ENCODE measurements at places on chromosomes 16 and 17.

DNA sequence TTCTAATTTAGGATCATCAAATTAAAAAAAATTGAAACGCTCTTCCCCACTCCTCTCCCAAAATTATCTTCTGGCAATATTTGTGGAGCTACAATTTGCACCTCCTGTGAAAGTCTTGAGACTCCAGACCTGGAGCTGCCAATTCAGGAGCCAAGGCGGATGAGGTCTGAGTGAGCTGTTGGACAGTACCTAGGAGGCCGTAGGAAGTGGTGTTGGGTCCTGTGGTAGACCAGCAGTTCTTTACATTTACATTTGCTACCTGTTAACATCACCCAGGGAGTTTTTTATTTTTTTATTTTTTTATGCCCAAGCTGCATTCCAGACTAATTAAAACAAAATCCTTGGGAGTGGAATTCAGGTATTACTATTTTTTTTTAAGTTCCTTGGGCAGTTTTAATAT, 271.0 kb downstream of the PHKB start:
- no peak for DNase-seq

DNA sequence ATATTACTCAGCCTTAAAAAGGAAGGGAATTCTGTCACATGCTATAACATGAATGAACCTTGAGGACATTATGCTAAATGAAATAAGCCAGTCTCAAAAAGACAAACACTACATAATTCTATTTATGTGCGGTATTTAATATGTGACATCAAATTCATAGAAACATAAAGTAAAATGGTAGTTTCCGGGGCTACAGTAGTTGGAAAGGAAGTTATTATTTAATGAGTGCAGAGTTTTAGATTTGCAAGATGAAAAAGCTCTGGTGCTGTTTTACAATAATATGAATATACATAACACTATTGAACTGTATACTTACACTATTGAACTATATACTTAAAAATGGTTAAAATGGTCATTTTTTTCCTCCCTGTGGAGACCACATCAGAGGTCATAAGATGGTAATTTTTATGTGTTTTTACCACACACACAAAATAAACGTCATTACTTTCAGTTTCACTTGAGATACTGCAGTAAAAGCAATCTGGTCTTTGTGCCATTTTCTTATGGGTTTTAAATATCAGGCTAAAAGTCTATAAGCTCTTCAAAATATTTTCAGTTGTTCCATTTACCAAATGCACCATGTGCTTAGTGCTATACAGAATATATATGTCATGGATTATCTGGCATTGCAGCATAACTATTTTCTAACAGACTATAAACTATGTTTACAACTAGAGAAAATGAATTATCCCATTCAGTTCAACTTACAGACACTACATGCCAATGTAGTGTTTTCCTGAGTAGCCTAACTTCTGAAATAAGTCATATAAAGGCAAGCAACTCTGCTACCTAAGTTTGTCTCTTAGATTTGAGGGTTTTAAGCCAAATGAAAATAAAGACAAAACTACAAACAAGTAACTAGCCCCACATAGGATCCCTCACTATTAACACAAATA, 90.9 kb downstream of the SPAG9 start:
- DNase-seq = no peak

GRCh38 chr16:53091466-53092211, 36.8 kb downstream of the CHD9 start:
- no peak for DNase-seq

- DNase-seq = no peak
Measured at GRCh38 chr17:77459018-77459755, 318.4 kb downstream of the SEC14L1 start.

GRCh38 chr17:5693821-5694220, 109.5 kb upstream of the NLRP1 start:
- DNase-seq = no peak

DNA sequence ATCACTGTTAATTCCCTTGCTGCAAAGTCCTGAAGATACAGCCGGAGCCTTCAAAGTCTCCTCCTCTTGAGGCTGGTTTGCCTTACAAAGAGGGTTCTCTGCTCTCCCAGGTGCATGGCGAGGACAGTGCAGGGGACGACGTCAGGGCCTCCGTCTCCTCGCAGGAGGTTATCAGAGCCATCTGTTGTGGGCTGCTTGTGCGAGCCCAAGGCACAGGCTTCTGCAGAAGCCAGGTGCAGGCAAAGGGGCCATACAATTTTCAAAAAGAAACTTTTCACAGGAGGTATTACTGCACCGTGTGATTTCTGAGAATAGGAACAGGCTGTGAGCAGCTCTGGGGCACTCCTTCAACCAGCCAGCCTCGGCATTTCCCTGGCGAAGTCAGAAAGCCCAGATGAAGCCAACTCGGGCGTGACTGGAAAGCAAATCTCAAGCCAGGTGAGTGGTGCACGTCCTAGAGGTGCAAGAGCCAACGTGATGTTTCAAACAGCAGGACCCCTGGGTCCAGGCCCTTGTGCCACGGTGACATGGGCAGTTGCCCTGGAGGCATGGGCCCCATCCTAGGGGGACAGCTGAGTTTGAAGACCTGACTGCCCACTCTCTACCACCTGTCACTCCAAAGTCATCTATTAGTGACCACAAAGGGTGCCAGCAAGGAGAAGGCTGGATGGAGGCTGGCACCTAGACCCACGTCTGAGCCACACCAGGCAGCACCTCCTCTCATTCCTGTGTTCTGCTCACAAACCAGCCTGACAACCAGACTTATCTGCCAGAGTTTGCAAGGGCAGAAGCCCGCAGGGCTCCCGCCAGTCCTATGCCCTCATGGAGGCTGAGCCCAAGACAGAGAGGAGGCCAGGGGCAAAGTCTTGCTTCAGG, 68.6 kb downstream of the SMPD3 start:
- no peak for DNase-seq

GRCh38 chr16:48049847-48050246, 105.9 kb downstream of the ABCC12 start:
- DNase-seq = no peak

DNA sequence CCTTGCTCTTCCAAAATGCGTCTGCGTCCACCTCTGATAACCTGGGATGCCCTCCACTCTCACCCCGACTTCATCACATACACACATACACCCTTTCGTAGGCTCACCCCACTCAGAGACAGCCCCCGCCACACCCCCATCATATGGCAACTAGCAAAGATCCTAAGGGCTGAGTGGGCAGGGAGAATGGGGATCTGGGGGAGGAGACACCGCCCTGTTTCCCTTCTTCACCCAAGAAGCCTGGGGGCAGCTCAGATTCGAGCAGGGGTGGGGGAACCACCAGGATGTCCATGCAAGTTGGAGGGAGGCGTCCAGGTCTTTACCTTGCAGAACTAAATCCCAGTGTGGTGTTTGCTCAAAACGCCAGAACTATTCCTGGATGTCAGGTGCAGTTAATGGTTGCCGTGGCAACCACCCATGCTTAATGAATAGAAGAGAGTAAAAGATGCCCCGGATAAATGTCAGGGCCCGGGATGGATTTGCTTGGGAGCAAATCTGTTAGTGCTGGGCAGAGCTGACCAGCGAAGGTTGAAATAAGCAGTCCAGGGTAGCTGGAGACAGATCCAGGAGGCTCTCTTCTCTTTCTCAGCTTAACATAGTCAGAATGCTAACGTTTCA, 72.8 kb downstream of the CACNG3 start:
- no peak for DNase-seq

DNA sequence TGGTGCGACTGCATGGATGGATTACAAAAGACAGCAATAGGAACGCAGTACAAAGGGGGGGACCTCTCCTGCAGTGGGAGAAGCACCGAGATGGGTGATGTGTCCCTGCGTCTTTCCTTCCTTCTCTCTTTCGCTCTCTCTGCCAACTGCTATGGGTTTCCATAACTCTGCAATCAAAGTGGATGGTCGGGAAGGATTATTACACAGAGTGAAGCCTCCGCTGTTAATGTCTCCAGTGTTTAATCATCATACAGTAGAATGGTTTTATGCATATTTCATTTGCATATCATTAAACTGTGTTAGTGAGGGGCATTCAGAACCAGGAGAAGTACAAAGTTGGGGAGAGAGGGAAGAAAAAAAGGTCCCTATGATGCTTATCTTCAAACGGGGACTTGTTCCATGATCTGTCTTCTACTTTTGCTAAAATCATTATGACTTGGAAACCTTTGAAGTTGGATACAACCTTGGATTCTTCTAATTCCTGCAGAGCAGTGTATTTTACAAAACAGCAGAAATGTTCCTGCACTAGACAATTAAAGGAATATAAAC, 255.9 kb upstream of the PMFBP1 start:
- no peak for DNase-seq

DNA sequence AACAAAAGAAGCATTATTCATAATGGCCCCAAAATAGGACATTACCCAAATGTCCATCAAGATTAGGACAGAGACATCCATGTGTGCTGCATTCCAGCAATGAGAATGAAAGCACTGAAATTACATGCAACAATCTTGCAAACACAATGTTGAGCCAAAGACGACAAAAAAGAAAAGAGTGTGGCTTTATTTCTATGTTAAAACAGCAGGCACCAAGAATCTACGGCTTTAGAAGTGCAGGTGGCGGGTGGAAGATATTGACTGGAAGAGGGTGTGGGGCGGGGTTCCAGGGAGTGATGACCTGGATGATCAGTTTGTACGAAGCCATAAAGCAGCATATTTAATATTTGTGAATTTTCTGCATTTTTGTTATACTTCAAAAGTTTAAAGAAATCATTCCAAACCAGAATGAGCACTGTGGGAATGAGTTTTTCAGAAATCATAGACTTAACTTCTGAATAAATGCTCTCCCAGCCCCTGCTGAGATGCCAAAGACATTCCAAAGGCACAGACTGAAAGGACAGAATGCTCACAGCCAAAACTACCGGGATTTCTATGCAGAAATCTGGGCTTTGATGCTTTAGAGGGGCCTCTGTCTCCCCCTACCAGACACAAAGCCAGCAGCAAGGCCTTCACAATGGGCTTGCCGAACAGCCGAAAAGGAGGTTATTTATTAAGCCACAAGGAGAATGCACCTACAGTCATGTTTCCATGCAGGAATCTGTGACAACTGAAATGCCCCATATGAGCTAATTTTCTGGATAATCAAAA, 361.6 kb downstream of the GRIN2A start:
- no peak for DNase-seq

- DNase-seq = peak; percentile 16
Measured at GRCh38 chr17:82400830-82401229, 17.3 kb upstream of the HEXD start.

DNA sequence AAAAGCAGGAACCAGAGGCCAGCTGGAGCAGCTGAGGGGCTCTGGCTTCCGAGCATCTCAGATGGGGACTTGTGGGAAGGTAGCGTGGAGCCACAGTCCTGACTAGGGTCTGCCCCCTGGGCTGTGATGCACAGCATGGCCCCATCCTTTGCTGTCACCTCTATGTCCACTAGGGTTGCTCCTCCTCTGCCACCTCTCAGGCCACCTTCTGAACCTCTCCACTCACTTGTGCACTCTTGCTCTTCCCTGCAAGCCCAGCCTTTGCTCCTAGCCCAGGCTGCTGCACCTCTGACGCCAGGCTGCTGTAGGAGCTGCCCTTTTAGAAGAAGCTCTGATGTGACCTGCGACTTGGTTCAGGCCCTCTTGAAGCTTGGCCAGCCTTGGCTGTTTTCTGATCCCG, 24.3 kb upstream of the SMPD3 start:
- no peak for DNase-seq

DNA sequence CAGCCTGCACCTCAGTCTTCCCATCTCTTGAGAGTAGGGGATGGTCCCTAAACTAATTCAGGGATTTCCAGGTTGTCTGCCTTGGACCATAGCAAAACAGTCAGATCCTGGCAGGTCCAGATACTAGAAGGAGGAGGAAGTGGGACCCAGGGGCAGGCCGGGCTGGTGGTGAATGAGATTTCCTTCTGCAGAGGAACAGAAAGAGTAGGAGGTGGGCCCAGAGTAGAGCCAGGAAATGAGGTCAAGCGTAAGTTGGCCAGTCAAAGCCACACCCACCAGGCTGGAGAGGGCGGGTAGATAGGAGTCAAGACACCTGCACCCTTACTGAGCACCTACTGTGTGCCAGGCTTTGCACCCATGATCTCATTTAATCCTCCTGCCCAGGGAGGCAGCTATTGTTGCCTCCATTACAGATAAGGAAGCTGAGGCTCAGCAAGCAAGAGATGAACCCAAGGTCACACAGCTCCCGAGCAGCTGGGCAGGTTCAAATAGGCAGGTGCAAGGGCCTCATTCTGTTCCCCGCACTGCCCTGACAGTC, 2.6 kb downstream of the CDH5 start:
- DNase-seq = no peak

GRCh38 chr17:47808830-47809480, 12.6 kb downstream of the OSBPL7 start:
- DNase-seq = no peak

DNA sequence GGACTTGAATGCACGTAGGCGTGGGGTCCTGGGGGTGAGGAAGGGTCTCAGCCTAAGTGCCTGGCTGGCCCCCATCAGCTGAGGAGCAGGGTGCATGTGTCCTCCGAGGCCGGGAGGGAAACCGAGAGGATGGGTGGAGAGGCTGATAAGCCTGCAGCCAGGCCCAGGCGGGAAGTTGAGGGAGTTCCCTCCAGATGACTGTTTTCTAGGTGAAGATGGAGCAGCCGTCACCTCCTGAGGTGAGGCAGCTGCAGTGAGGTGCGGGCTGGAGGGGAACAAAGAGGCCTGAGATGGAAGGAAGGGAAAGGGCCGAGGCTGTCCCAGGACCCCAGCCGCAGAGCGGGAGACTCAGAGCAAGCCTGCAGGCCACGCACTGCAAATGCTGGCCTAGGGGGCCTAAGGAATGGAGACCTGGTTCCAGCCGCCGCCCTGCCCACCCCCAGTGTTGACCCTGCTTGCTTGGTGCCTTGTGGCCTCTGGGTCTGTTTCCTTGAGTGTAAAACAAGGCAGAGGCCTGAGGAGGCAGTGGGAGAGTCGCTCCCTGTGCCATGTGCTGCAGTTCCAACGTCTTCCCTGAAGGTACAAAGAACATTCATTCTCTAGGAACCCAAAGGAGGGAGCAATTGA, 3.0 kb downstream of the PECAM1 start:
- DNase-seq = no peak

DNA sequence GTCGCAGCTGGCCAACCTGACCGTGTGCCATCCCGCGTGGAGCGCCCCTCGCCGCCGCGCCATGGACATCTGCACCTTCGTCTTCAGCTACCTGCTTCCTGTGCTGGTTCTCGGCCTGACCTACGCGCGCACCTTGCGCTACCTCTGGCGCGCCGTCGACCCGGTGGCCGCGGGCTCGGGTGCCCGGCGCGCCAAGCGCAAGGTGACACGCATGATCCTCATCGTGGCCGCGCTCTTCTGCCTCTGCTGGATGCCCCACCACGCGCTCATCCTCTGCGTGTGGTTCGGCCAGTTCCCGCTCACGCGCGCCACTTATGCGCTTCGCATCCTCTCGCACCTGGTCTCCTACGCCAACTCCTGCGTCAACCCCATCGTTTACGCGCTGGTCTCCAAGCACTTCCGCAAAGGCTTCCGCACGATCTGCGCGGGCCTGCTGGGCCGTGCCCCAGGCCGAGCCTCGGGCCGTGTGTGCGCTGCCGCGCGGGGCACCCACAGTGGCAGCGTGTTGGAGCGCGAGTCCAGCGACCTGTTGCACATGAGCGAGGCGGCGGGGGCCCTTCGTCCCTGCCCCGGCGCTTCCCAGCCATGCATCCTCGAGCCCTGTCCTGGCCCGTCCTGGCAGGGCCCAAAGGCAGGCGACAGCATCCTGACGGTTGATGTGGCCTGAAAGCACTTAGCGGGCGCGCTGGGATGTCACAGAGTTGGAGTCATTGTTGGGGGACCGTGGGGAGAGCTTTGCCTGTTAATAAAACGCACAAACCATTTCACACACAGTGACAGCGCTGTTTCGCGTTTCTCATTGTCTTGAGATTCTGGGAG, 2.0 kb upstream of the ZACN start:
- DNase-seq = no peak

Measured in stimulated activated CD8-positive, alpha-beta memory T cell treated with anti-CD3 and anti-CD28 coated beads, Interleukin-15, amount 100 ng/mL, for 1 hour (primary cell).